ENCODE measurements at places on chromosomes 3 and 15. TPM values are rescaled to one million over a fixed set of nuclear protein-coding genes. Genes with fewer than 3 reads are reported as not detected.

TGM4 gene
- 0.12 TPM for polyA plus RNA-seq

DNA sequence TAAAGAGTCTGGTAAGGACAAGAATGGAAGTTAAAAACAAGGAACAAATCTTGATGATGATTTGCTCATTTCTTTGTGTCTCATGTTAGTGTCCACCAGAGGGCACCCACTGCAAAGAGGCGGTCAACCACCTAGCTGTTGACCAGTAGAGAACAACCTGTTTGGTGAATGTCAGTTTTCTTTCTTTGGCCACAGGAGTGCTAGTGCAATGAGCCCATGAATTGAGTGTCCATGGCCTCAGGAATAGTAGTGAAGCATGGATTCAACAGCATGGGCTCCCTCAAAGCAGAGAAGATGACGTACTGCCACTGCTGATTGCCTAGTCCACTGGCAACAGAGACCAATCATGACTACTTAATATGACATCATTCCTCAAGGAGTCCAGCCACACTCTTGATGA lies 10.7 kb upstream of the CNTN6 start:
- DNase-seq = no peak

DNA sequence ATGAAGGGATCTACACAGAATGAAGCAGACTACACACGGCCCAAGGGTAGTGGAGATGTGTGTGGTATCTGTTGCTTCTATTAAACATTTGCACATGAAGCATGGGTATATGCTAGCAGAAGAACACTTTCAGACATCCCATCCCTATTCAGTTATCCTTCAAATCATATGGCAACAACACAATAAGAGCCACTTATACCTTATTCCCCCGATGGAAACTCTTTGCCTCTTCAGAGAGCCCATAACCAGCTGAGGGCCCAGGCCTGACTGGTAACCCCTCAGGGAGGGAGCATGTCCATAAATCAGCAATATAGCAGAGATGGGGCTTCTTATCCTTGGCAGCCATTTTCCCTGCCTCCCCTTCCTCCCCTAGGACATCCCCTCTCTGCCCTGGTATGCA lies 210.6 kb downstream of the FHIT start:
- no peak for DNase-seq

GRCh38 chr15:72803006-72803405 lies 19.4 kb upstream of the ADPGK start:
- DNase-seq = no peak
